ENCODE measurements at places on chromosomes 2 and 18.

GRCh38 chr2:9336576-9337314 lies 86.6 kb downstream of the ITGB1BP1 start:
- DNase-seq = no peak

DNA sequence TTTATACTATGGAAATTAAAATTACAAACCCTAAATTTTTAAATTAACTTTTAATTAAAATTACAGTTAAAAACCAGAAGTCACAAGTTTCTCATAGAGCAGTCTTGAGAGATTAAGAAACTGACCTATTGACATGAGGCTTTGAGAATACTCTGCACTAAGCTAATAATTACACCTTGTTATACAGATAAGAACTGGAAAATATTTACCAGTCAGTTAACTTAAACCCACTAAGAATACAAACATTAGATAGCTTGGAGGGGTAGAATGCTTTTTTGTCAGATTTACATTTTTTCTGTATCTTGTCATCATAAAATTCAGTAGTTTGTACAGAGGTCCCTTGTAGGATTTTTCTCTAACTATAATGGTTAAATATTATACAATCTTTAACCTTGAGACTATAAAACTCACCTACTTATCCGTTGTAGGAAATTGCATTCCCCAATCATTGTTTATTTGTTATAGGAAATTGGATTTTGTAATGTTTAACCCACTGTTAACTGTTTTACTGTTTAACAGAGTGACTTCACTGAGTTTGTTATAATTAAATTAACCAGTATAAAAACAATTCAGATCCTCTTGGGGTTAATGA lies 219.7 kb upstream of the PKDCC start:
- no peak for DNase-seq

DNA sequence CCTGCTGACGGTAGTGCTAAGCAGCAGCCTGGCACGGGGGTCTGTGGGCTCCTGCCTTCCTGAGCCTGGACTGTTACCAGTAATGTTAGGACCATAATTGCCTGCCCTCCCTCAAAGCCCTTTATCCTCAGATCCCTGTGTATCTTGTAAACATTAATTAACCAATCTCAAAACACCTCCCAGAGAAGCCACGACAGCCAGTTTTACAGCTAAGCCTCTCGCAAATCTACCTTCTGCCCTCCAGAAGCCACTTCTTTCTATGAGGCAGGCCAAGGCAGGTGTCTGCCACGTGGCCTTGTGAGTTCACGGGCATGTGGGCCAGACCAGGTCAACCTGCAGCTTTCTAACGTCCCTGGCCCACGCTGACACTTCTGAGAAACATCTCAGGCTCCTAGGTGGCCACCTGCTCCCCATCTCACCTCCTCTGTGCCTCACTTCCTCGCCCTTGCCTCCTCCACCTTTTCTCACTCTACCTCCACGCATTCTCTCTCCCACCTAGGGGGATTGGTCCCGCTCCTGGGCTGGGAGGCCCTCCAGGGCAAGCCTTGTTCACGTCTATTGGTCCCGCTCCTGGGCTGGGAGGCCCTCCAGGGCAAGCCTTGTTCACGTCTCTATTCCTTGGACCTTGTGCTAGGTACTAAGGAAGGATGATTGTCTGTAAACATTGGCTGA lies 64.3 kb downstream of the EDAR start:
- DNase-seq = no peak

DNA sequence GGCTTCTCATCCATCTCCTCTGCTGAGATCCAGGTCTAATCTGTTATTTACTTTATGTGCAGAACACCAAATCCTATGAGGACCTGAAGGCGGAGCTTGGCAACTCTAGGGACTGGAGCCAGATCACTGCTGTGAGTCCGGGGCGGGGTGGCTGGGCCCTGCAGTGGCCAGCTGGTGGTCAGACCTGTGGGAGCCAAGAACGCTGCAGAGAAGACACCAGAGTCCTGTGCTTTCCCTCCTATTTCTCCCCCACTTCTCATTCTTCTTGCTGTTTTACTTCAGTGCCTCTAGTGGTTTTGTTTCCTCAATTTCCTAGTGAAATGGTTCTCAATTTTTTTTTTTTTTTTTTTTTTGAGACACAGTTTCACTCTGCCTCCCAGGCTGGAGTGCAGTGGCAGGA lies 19.7 kb downstream of the VIL1 start:
- DNase-seq = no peak

DNA sequence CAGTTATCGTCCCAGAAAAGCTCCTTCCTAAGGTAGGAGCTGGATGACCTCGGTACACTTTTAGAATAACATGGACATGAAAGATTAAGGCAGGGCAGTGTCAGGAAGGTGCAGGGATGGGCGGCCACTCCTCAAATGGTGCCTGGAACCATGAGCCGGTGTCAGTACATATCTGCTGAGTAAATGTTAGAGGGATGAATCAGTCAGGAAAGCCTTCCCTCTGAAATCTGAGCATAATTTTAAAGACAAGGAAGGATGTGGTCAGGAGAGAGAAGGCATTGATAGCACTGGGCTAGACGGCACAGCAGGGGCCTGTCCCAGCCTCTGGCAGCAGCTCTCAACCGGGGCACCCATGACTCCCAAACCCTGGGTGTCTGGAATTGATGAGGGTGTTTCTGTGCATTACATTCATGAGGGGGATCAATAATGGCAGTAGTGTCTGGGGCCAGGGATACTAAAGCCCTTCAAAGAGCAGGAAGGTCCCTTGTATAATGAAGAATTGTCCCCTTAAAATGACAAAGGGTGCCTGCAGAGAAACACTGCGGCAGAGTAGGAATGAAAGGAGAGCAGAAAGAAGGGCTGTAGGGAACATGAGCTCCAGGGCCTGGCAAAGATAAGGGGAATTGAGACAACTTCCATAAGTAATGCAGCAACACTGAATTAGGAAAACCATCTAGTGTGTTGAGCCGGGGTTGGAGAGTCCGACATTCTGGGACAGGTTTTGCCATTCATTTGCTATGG lies 162.3 kb upstream of the REV1 start:
- DNase-seq = no peak

GRCh38 chr2:22690096-22690495 lies 694.9 kb upstream of the KLHL29 start:
- DNase-seq = no peak

DNA sequence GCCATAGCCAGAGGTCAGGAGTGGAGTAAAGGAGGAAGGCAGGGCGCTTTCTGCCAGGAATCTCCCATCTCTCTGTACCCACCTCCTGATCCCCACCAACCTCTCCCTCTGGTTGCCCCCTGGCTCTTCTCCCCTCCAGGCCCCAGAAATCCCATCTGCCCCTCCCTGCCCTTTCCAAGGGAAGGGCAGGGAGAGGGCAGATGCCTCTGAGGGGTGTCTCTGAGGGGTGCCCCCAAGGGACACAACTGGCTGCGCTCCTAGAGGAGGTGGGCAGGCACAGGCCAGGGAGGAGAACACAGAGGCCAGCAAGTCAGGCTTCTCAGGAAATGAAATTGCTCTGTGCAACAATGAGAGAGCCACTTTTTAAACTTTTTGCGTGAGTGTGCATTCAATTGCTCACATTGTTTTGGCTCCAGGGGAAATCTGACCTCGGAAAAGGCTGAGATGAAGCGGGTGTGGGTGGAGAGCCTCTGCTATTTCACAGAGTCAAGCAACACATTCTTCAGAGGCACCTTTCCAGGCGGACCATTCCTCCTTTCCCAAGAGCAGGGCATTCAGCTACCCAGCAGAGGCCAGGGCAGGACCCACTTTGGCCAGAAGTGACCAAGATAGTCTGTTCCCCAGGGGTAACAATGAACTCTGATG lies 125.5 kb downstream of the SMAD7 start:
- no peak for DNase-seq

- DNase-seq = peak; percentile 46
Measured at GRCh38 chr2:237227592-237228280, 142.0 kb downstream of the COPS8 start.

GRCh38 chr2:66447677-66448076 lies 12.8 kb downstream of the MEIS1 start:
- DNase-seq = no peak

DNA sequence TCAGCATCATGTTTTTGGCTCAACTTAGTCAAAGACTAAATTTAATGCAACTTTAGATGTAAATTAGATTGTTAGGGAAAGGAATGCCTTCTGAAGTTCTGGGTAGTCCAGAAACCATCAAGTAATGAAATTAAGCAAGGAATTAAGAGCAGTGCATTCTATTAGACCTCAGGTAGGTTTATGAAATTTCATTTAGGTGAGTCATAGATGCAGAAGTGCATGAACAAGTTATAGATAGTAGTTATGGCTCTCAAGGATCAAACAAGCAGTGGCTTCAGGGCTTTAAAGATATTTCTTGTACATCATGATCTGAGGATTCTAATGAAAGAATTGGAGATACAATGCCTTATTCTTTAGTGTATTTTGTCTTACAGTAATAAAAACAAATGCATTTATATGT lies 25.4 kb upstream of the SPOPL start:
- no peak for DNase-seq

DNA sequence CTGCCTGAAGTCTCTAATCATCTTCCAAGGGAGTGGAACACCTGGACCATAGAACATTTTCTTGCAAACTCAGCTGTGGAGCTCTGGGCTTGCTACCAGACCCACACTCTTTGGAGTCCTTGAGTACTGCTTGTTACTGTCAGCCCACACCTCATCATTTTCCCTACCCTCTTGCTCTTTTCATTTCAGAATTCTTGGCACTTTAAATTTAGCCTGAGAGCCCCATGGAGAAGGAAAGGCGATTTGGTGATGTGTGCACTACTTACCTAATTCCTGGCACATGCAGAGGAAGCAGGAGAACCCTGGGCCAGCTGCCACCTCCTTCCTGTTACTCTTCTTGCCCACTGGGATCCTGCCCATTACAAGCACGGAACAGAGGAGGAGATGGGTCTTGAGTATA lies 31.7 kb downstream of the TMEM178A start:
- DNase-seq = no peak

- no peak for DNase-seq
Measured at GRCh38 chr2:39013871-39014270, 107.0 kb downstream of the SOS1 start.

DNA sequence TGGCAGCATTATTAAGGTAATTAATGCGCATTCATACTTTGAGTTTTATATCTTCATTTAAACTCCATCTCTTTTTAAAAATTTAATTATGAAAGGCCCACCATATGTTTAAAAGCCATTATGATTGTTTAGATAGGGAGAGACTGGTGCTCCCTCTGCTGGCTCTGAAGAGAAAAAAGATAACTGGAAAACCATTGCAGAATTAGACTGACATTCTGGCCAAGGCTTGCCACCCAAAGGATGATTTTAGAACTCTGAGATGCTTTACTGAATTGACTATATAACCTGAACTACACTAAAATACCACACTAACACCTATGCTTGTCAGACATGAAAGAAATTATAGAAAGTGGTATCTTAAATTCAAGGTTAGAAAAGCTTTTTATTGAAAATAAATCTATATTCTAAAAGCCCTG lies 127.6 kb upstream of the SPOPL start:
- DNase-seq = peak; percentile 3

- DNase-seq = no peak
Measured at GRCh38 chr2:42622943-42623676, 54.7 kb downstream of the MTA3 start.

DNA sequence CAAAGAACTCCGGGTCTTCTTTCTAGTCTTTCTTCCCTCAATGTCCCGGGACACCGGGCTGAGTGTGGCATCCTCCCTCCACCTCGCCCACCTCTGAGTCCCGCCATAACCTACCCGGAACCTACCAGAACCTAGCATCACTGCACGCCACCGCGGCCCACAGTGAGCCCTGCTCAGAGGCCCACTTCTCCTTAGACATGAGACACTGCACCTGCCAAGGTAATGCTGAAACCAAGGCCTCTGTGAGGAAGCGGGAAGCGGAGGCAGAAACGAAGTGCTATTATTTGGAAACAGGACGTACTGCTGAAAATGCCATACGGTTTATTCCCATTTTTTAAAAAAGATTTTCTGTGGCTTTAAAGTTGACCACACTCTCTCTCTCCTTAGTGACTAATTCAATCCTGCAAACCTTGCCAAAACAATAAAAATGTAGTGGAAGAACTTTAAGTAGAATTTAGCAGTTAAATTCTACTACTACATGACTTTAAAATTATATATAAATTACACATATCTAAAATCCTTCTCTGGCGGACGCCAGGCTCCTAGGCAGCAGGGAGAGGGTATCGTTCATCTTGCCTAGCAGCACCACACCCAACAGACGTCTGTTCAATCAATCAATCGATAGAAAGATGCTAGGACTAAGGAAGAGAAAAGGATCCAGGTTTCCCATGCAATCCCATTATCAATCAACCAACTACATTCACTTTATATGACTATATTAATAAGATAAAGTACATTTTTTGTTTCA lies 82.0 kb downstream of the ZNF516 start:
- no peak for DNase-seq

DNA sequence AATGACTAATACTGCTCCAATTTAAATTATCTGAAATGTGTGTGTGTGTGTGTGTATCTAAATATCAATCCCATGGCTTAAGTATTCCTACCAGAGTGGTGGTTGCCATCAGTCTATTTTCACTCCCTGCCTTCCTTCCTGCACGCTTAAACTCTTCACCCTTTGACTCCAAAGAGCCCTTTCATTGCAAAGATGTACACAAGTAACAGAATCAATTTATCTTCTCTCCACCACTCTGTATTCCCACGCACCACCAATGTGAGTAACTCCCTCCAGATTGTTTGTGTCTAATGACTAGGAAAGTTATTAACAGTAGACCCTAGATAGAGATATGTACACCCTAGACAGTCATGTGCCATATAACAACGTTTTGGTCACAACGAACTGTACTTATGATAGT lies 42.8 kb downstream of the ARL6IP6 start:
- no peak for DNase-seq

GRCh38 chr2:209638346-209638745 lies 133.3 kb upstream of the UNC80 start:
- DNase-seq = peak; percentile 6

DNA sequence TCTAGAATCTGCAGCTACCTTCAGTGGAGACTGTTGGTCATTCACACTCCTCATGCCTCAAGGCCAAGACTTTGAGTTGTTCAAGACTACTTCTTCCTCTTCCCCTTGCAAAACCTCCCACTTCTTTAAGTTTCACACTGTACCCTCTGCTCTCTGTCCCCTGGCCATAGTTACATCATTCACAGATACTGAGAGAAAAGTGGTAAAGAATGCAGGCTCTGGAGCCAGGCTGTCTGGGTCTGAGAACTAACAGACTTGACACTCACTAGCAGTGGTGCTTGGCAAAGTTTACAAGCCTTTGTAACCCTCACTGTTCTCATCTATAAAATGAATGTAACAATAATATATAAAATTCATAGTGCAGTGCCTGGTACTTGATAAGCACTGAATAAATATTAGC lies 61.8 kb downstream of the CDH20 start:
- DNase-seq = no peak

DNA sequence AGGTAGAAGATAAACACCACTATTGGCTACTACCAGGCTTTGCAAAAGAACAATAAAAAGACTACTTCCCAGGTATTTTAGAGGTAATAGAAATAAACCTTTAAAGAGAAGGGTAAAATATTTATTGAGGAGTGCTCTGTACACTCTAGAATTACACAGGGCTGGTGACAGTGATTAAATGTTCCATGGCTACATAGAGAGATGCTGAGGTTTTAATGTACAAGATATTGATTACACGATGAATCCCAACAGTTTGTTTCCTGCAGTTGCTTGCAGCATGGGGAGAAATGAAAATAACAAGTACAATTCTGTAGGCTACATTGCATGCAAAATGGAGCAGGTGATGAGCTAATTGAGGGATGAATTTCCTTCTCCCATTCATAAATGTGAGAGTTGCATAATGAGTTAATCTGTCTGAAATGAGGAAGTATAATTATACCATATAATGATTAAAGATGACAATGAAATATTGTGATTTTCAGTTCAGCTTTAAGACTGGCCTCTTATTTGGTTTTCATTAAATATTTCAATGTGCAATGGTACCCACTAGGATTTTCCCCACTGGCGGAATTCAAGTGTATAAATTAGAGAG lies 266.1 kb downstream of the SOCS6 start:
- no peak for DNase-seq

Measured in activated CD4-positive, alpha-beta T cell treated with anti-CD3 and anti-CD28 coated beads, Interleukin-2, Interleukin-4, amounts not matched to agents 100 ng/mL and 50 ng/mL, durations not matched to agents 16 hours and 8 hours (primary cell).